ENCODE measurements at places on chromosomes 6 and 20.
A peak's percentile ranks its signal among the peaks of the same experiment; 100 is the strongest.

GRCh38 chr20:35673884-35674283 lies 9.2 kb upstream of the CPNE1 start:
- no peak for DNase-seq

DNA sequence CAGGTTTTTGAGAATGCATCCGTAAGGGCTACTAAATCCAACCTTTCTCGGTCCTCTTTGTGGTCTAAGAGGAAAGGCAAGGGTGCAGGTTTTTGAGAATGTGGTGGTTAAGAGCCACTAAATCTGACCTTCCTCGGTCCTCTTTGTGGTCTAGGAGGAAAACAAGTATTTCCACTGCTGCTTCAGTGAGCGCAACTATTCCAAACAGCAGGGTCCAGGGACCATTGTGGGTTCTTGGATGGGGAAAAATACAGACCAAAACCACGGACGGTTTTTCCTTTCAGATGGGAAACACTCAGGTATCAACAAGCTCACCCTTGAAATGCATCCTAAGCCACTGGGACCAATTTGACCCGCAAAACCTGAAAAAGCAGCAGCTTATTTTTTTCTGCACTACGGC lies 21.9 kb downstream of the BTBD9 start:
- DNase-seq = no peak

DNA sequence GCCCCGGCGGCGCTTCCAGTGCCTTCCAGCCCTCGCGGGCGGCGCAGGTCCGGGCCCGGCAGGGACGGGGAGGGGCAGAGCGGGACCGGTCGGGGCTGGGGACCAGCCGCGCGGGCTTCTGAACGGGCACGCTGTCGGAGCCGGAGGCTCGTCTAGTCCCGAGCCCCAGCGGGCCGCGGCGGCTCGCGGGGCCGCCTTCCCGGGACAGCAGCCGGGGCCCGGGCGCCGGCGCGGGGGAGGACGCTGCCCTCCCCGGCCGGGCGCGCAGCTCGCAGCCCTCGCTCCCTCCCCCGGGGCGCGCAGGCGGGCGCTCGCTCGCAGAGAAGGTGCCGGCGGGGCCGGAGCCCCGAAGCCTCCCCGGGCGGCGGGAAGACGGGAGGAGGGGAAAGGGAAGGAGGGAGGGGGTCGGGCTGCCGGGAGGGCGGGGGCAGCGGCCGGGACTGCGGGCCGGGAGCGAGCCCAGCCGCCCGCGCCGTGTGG lies 696 bp upstream of the SIRPA start:
- DNase-seq = peak; percentile 92

- no peak for DNase-seq
Observed at GRCh38 chr20:13041574-13042457, 33.0 kb downstream of the SPTLC3 start.

- peak; percentile 71 for DNase-seq
Observed at GRCh38 chr20:44745598-44746366, at the start of gene KCNK15. Gene KCNK15 (plus strand): TSS chr20:44745865. CDS start chr20:44745911, 46 bp downstream.

- DNase-seq = no peak
Observed at GRCh38 chr6:75735491-75736186, 13.4 kb upstream of the MYO6 start.

- DNase-seq = no peak
Observed at GRCh38 chr6:80434691-80435350, 328.4 kb downstream of the BCKDHB start.

GRCh38 chr6:157614026-157614568 lies 208.9 kb upstream of the SNX9 start:
- DNase-seq = no peak

DNA sequence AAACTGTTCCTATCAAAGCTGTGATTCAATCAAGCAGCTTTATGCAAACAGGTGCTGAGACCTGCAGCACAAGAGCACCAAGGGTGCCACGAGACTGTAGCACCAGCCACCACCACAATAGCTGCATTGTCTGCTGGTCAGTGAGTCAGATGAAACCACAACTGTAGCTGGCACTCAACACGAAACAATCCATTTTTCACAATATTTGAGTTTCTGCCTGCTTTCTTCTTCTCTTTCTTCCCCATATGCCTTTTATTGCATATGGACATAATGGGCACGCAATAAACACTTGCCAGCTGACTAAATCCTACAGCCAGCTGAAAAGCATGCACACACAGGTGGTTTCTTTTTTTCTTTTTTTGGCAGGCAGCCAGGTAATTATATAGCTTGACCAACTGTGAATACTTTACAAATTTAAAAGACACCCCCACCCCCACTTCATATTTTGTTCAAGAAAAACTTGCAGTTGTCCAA lies 16.6 kb downstream of the SLC2A12 start:
- DNase-seq = no peak

GRCh38 chr6:16947375-16948015 lies 154.4 kb upstream of the STMND1 start:
- no peak for DNase-seq

DNA sequence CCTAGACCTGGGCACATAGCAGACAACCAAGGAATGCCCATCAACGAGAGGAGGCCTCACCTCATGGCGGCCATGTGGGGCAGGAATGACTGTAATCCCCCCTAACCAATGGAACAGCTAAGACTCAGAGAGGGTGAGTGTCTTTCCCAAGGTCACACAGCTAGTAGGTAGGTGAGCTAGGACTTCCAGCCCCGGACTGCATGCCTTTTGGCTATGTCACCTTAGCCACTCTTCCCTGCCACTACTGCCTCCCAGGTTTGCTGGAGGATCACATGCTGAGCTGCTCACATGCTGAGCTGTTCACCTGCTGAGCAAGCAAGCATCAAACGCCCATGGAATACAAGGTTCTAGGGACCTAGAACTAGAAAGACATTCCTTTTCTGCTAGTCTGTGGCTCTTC lies 188.5 kb upstream of the PMEPA1 start:
- no peak for DNase-seq

DNA sequence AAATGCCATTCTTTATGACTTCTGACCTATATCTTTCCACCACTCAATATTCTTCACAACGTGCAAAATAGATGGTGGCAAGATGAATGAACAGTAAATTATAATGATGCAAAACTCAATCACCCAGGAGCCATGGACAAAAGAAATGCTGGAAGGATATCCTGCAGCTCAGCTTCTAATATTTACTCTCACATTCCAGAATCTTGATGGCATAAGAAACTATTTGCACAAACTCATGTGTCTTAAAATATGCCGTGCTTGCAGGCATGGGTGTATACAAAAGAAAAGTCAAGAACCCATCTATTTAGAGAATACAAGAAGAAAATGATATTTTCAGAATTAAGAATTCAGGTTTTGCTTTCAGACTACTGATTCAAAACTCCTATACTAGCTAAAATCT lies 217.8 kb downstream of the SLC35F1 start:
- DNase-seq = no peak

GRCh38 chr6:113862112-113862511 lies 5.0 kb downstream of the MARCKS start:
- no peak for DNase-seq

DNA sequence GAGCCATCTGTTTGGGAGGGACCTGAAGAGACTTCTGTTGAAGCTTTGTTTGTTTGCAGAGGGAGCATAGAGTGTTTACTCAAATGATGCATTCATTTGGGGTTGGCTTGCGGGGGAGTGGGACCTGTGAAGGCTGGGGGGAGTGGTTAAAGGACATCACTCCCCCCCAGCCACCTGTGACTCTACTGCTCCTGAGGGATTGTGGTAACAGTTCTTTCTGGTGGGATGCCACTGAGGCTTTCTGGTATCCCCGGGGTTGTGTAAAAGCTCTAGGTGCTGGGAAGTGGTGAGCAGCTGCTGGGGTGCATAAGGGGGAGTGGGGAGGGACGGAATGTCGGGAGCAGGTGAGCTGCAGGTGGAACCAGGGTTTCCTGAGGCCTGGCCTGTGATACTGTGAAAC lies 239.2 kb upstream of the QKI start:
- no peak for DNase-seq

GRCh38 chr20:45998761-45999160 lies 9.9 kb upstream of the MMP9 start:
- DNase-seq = no peak

All from SK-N-SH (cell line).